ENCODE measurements at places on chromosomes 11 and 22.

DNA sequence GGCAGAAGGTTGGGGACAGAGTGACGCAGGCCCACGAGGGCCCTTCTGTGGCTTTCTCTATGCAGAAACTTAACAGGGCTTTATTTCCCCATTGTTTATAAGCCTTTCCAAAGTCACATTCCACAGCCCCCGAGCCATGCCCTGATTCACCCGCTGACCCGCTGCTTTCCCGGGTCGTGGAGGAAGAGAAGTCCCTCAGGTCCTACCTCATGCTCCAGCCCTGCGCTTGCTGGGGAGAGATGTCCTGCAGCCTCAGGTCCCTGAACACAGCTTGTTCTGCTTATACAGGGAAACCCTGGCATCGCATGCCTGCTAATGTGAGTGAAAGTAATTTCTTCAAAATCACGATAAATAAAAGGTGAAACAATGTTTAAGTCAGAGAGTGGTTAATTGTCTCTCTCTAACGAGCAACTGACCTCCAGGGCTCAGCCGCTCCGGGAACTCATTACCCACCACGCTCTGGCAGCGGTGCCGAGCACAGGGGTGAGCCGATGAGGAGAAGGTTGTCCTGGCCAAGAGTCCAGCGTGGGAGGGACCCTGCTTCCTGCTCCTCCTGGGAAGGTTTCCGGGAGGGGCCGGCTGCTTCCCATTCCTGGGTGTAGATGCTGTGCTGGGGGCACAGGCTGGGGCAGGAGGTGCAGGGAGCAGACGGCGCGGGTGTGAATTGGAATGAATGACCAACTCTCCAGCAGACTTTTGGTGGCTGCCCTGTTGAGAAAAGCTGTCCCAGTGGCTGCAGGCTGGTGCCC lies 595.2 kb downstream of the BRD1 start:
- DNase-seq, result no peak

- no peak for DNase-seq
Observed at GRCh38 chr22:19079691-19080090, 42.5 kb downstream of the DGCR2 start.

GRCh38 chr22:37287550-37287951 lies 5.2 kb downstream of the CYTH4 start:
- no peak for DNase-seq

DNA sequence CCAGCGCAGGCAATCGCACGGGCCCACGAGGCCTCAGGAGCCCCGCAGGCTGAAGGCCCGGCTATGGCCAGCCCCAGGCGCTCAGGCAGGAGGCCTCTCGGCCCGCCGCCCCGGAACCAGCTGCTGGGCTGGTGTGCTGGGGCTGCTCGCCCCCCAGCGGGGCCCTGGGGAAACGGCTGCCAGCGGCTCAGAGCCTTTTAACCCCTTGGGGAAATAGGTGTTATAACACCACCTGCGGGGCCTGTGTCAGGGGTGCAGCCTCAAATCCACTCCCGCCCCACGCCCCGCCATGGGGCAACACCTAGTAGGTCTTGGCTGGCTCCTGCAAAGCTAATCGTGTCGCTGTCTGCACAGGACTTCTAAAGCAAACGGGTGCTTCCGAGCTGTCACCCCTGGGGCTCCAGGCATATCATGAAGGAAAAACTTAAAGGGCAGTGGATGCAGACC lies 237.4 kb downstream of the TTC28 start:
- DNase-seq, result peak; percentile 66

GRCh38 chr11:116242006-116242405 lies 530.8 kb downstream of the BUD13 start:
- DNase-seq, result no peak

GRCh38 chr11:26743622-26744021 lies 21.8 kb upstream of the SLC5A12 start:
- DNase-seq, result no peak

DNA sequence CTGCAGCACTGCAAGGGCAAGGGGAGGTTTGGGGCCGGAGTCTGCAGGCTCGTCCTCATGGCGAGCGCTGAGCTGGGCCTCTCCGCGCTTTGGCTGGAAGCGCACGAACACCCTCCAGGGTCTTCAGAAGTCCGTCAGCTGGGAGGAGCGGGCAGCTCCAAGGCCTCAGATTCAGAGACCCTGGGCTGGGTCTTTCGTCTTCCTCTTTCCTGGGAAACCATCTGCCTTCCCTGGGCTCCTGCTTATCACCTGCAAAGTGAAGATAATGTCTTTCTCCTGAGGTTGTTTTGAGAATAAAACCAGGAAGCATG lies 525.6 kb downstream of the BRD1 start:
- no peak for DNase-seq

DNA sequence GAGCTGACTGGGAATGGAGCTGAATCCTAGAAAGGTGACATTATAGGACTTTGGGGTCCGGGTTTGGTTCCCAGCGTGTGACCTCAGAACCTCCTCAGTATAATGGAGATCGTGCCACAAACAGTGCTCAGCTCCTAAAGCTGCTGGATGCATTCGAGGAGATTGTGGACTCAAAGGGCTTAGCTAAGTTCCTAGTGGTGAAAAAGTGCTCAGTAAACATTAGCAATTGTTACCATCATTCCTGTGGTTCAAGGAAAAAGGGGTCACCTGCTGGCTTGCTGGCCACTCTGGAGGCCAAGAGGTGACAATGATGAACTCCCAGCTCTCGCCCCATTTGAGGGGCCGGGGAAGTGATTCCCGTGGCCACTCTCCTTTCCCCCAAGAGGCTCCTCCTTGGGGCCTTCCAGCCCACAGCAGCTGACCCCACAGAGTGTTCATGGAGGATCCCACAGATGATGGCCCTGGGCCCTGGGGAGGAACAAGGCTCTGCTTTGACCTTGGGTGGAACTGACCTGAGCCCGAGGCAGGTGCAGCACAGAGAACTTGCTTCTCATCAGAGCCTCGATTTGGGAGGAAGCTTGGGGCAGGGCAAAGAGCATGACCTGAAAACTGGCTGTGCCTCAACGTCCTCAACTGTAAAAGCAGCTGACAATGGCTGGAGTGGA lies 40.1 kb downstream of the TRIM29 start:
- no peak for DNase-seq

DNA sequence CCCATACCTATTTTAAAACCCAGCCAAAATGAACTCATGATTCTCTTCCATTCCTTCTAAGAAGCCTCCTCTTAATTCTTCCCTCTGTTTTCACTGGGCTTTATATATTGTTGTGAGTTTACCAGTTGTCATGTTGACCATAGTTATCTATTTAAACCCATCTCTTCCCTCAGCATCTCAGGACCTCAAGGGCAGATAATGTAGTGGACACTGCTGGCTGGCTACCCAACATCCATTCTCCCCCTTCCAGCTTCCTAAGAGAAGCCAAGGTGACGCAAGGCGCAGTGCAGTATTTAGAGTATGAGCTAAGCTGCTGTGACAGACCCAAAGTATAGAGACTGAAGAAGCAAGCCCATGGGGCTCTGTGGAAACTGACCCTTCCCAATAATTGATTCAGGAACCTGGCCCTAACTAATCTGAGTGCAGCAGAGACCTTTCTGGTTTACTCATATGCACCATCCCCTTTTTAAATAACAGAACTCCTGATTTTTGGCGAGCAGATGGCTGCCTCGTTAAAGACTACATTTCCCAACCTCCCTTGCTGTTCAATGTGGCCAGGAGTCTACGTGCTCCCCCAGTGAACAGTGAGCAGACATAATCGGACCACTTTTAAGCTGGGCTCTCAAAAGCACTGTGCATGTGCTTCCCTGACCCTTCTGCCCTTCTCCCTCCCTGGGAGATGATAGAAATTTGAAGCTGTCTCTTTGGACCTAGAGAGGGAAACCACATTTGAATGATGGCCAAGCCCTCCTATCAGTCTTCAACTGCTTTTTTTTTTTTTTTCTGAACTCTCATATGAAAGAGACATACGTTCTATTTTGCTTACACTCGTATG lies 28.1 kb upstream of the CREB3L1 start:
- no peak for DNase-seq

DNA sequence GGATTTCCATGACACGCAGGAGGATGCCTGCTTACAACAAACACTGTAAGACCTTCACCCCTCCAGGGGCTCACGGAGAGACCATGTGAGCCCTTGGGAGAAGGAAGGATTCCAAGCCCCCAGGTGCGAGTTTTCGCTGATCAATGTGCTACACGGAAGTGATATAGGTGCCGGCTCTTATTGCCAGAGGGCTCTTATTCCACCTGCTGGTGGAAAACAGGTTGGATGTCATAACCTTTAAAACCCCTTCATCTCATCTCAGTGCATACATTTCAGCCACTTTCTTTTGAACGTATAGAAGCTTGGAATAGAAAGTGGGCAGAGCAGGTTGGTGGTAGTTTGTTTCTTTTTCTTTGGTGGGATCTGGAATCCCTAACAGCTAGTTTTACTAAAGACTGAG lies 25.8 kb downstream of the LAYN start:
- no peak for DNase-seq

- DNase-seq, result no peak
Observed at GRCh38 chr11:3849297-3849874, 6.1 kb upstream of the STIM1 start.

DNA sequence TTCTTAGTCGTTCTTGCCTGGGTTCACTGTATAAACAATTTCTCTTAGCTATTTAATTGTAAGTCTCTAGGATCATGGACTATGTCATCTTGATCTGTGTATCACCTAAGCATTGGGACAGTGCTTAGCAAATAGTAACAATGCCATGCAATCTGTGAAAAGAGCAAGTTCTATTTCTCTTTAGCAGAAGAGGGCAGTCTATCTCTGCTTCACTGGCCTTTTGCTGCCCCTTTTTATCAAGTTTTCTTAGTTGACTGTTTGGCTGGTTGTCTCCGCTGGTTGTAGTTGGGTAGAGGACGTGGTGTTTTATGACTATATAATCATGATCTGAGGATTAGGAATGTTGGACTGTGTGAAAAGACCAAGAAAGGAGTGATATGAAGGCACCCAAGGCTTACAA lies 315.0 kb downstream of the JRKL start:
- DNase-seq, result no peak

DNA sequence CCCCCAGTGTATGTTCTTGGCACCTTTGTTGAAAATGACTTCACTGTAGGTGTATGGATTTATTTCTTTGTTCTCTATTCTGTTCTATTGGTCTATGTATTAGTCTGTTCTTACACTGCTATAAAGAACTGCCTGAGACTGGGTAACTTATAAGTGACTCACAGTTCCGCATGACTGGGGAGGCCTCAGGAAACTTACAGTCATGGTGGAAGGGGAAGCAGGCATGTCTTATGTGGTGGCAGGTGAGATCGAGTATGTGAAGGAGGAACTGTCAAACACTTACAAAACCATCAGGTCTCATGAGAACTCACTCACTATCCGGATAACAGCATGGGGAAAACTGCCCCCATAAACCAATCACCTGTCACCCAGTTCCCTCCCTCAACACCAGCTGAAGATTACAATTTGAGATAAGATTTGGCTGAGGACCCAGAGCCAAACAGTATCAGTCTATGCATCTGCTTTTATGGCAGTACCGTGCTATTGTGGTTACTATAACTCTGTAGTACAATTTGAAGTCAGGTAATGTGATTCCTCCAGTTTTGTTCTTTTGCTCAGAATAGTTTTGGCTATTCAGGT lies 836.2 kb downstream of the DLG2 start:
- DNase-seq, result no peak

DNA sequence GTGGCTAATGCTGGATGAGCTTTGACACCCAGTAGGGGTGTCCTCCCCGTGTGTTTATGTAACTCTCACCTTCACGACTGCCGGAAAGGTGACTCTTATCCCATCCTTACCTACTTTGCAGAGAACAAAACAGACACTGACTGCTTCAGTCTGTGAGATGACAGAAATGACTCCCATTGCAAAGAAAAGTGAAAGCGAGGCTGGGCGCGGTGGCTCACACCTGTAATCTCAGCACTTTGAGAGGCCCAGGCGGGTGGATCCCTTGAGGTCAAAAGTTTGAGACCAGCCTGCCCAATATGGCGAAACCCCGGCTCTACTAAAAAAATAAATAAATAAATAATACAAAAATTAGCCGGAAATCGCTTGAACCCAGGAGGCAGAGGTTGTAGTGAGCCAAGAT lies 106.4 kb upstream of the ANO1 start:
- DNase-seq, result no peak

DNA sequence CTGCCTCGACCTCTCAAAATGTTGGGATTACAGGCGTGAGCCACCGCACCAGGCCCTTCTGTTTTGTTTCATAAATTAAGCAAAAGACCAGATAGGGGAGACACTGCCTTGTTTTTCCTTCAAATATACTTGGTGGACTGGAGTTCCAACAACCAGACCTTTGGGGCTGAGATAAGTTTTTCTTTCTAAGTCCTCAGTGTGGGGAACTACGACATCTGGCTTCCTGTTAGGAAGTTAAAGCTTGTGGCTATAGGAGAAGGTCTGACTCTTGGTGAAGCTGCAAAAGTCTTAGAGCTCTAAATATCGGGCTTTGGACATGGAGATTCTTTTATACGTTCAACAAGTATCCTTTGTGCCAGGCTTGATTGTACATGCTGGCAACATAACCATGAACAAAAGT lies 64.1 kb upstream of the EED start:
- no peak for DNase-seq

DNA sequence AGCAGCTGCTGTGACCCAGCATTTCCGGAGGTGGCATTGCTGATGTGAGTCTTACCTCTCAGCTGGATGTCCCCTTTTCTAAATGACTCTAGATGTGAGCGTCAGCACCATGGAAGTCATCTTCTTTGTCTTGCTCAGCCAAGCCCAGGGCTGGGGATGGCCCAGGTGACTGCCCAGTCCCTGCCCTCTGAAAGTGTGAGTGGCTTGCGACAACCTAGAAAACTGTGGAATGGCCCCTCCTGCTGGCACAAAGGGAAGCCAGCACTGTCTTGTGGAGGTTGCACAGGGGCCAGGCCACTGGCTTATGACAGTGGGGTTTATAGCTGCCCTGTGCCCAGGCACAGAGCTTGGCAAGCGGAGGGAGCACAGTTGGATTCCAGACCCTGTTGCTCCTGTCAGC lies 6.2 kb downstream of the TUB start:
- DNase-seq, result no peak

GRCh38 chr11:58739725-58740430 lies 8.1 kb upstream of the GLYAT start:
- DNase-seq, result no peak

DNA sequence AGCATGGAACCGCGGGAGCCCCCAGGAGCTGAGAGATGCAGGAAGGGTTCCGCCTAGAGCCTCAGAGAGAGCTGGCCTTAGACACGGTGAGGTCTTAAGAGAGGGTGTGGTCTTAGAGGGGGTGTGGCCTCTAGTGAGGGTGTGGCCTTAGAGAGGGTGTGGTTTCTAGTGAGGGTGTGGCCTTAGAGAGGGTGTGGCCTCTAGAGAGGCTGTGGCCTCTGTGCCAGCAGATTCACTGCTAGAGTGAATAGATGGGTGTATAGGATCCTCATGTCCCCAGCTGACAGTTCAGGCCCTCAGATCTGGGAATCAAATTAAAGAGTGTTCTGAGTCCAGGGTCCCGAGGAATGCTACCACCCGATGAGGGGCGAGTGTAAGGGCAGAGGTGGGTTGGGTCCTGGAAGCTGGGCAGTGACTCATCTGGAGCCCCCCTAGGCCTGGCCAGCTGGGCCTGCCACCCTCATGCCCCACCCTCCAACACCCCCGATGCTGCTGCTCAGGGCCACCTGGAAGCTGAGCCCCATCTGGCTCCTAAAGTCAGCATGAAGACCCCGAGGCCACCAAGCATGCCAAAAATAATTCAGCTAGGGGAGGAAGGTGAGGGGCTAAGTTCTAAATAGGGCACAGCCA lies 49.5 kb downstream of the IGF2 start:
- no peak for DNase-seq

GRCh38 chr11:113506893-113507292 lies 31.7 kb upstream of the DRD2 start:
- no peak for DNase-seq

Data from stimulated activated CD4-positive, alpha-beta T cell treated with anti-CD3 and anti-CD28 coated beads, Interleukin-4, amount 100 ng/mL, for 48 hours (primary cell).